ENCODE measurements at places on chromosomes 3 and 15. TPM values are rescaled to one million over a fixed set of nuclear protein-coding genes. Genes with fewer than 3 reads are reported as not detected.

PPIB gene
- total RNA-seq = 385 TPM

ADAMTS17 gene
- 0.34 TPM for total RNA-seq

SST gene
- total RNA-seq = not detected

LRRC31 gene
- total RNA-seq = not detected

CCR8 gene
- total RNA-seq = not detected

CCDC54 gene
- not detected for total RNA-seq
